ENCODE measurements at places on chromosomes 3 and 15.

DNA sequence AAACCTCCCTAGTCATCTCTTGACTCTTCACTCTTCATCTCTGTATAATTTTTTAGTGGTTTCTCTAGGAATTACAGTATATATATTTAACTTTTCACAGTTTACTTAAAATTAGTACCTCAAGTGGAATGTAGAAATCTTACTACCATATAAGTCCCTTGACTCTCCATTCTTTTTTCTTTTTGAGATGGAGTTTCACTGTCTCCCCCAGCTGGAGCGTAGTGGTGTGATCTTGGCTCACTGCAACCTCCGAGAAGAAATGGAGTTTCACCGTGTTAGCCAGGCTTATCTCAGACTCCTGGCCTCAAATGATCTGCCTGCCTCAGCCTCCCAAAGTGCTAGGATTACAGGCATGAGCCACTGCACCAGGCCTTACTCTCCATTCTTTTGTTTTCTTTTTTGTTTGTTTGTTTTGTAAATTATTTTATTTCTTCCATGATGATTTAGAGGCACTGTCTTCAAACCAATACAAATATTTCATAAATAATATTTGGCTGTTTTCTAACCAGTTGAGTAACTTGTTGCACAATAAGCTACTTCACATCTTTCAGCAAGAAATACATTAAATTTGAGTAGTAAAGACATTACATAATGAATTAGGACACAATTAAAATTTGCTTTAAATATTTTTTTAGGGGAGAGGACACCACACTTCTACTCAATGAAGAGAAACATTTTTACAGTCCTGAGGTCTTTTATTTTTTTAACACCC is 144.8 kb downstream of the RBPMS2 start:
- no peak for DNase-seq

DNA sequence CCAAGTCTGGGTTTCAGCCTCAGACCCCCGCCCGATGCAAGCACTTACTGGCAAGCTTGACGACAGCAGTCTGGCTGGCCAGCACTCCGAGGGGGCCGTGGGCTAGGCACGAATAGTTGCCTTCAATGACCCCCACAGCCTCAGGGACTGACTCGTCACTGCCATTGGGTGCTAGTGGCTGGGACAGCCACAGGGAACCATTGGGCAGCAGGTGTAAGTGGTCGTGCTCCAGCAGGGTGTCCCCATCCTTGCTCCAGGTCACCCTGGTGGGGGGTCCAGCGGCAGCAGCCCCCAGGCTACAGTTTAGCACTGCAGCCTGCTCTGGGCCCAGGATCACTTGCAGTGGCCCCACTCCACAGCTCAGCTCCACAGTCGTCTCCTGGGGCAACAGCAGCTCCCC is 11.8 kb downstream of the IGDCC4 start:
- no peak for DNase-seq

DNA sequence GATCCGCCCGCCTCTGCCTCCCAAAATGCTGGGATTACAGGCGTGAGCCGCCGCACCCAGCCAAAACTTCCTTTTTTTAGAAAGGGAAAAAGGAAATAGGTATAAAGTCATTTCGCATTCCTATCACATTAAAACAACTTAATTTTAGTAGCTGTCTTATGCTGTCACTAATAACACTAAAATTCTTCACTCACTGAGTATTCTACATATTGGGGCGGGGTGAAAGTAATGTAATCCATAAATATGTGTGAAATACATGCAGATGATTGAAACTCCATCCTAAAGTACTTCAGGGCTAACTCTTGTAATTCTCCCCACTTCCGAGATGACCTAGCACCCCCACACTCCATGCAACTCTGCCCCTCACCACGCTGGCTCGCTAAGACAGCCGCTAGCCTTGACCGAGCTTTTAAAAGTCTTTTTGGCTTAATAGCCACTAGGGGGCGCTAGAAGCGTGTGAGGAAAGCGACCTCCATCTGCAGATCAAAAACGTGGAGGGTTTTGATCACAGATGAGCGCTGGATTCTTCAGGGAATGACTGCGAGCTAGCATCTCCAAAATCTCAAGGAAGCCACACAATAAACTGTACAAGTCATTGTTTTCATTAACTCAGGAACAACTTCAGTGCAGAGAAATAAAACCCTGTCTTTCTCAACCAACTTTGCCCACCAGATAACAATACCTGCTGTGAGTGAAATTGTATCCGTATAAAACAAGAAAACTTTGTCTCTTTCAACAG is 129.3 kb upstream of the IGF1R start:
- peak; percentile 25 for DNase-seq

GRCh38 chr3:16359331-16359730 is 94.3 kb downstream of the OXNAD1 start:
- no peak for DNase-seq

- no peak for DNase-seq
Observed at GRCh38 chr15:39022532-39023305, 458.1 kb upstream of the RASGRP1 start.

- no peak for DNase-seq
Observed at GRCh38 chr3:109772520-109772919, 435.2 kb upstream of the DPPA4 start.

- no peak for DNase-seq
Observed at GRCh38 chr3:632571-633170, 436.1 kb downstream of the CHL1 start.

DNA sequence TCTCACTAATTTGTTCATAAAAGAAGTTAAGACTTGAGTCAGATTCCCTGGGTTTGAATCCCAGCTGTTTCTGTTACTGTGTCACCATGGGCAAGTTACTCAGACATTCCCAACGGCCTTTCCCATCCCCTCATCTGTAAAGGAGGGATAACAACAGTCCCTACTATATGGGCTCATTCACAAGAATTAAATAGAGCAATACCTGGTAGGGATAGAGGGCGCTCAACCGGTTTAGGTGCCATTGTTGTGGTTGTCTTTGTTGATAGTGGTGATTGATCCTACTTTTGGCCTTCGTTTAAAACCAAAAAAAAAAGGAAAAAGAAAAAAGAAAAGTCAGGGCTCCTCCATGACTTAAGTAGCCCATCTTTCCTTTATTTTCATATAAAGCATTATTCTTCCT is 563.1 kb downstream of the GRM7 start:
- DNase-seq = no peak

- DNase-seq = no peak
Observed at GRCh38 chr3:179713643-179714090, 60.8 kb downstream of the USP13 start.

GRCh38 chr15:83850015-83850414 is 196.1 kb downstream of the ADAMTSL3 start:
- no peak for DNase-seq

DNA sequence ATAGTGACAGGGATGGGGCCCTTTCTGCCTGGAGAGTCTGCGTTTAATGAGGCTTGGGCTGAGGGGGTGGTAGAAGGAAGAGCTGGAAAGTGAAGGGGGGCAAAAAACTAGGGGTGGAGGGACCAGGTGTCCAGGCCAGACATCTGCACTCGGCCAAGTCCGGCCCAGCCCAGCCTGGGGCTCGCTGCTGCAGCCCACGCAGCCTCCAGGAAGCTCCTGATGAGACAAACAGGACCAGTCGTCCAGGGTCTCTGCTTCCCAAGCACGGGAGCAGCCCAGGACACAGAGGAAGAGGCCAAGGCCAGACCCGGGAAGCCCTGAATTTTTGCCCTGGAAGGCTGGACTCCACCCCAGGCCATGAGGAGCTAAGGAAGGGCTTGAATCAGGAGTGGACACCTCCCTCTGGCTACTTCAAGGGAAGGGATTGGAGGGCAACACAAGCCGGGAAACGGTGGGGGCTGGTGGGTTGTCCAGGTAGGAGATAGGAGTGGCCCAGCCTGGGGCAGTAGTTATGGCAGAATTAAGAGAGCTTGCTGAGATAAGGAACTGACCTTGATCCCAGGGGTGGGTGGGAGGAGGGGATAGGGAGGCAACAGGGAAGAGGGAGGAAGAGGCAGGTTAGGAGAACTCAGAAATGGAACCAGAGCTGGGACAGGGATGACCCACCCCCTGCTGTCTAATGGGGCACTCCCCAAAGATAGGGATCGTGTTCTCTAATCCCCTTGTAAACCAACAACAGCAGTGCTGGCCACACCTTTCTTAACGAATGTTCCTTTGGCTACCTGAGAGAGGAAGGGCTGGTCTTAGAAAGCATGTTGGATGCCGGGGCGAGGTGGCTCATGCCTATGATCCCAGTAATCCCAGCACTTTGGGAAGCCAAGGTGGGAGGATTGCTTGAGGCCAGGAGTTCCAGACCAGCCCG is 89.5 kb downstream of the ANP32A start:
- no peak for DNase-seq

DNA sequence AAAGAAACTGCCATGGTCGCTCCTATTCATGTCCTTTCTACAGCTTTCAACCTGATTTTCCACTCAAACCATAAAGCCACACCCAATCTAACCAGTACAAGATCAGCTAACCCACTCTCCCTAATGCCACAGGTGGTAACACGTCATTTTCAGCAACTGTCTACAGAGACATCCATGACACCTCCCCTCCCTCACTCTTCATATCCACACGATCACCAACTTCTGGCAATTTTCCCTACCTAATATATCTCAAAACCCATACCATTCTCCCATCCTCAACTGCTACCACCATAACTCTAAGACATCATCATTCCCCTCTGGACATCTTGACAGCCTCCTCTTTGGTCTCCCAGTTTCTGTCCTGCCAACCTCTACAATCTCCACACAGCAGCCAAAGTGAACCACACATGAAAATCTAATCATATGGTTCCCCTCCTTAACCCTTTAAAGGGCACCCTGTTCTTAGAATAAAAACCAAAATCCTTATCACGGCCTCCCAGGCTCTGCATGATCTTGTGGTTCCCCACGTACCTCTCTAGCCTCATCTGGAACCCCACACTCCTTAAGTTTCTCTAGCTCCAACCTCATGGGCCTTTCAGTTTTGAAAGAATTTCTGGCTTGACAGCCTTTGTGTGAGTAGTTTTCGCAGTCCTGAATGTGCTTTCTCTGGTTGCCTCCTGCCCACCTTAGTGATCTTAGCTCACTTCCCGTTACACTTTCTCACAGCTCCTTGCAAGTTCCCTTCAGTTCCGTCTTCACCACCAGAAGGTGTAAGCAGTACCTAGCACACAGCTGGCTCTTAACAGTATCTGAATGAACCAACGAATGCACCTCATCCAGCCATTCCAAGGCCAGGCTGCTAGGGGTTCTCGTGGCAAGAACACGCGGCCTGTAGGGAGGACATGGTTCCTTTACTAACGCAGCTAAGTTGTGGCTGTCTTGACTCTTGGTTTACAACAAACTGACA is 33.4 kb downstream of the SPINK8 start:
- peak; percentile 24 for DNase-seq

DNA sequence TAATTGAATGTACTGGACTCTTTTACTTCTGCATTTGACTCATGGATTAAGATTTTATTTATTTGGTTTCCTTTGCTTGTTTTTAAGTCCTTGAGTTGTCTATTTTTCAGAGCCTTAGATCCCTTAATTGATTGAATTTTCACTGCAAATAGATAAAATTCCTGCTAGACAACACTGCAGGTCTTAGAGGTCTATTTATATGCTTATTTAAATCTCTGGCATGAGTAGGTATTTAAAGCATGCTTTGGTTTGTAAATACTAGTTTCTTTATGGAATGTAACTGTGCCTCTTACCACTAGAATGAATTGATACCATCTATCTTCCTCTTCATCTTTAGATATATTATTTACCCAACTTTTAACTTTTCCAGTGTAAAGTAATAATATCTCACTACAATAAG is 20.0 kb downstream of the PLSCR5 start:
- no peak for DNase-seq

DNA sequence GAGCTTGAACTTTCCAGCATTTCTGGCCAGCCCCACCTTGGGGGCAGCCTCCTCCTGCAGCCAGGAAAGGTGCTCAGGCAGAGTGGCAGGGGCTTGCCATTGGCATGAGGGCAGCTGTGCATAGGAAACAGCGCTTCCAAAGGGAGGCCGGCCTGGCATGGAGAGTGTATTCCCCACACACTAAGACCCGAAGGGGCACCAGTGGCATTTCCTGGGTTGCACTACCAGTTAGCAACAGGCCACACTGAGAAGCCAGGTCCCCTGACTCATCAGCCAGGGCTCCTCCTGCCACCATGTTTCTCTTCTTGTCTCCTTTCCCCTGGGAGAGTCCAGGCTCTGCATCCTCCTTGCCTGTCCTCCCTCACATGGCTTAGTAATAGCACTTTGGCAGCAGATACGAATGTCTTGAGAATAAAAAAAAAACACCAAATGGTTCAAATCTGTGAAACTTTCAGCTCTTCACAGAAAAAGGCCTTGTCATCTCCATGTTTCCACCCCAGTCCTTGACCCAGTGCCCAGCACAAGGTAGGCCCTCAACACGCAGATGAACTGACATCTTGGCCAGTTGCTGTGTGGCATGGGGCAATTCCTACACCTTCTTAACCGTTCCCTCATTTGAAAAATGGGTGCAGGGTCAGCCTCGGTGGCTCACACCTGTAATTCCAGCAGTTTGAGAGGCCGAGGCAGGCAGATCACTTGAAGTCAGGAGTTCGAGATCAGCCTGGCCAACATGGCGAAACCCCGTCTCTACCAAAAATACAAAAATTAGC is 180.4 kb downstream of the SMAD6 start:
- no peak for DNase-seq

- no peak for DNase-seq
Observed at GRCh38 chr3:56839784-56840715, 38.3 kb upstream of the ARHGEF3 start.
